ENCODE measurements at places on chromosomes 1 and 21. TPM values are rescaled to one million over a fixed set of nuclear protein-coding genes. Genes with fewer than 3 reads are reported as not detected.

DNA sequence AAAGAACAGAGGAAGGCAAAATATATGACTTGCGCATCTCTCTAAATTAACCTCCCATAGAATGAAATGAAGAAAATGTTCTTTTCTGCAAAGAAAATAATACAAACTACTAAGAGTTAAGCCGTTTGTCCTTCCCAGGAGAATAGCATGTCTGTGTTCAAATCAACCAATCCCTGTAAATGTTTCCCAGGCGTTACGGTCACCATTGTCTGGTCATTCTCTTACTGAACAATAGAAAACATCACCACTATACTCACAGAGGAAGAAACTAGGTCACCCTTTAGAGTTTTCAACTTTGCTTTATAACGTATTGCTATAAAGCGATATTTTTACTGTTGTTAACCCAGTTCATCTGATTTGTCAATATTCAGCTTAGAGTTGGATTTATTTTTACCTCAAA is 34.1 kb downstream of the COL11A1 start:
- no peak overlapping the region for H3K4me3 ChIP-seq
- H3K27ac ChIP-seq, result no peak overlapping the region
- H3K27me3 ChIP-seq, result no peaks in the 10 kb centered on the region
- no peaks in the 10 kb centered on the region for H3K4me1 ChIP-seq

- peaks cover 40% of the 10 kb centered on the region for H3K4me1 ChIP-seq
- DNase-seq, result no peak
- H3K4me3 ChIP-seq, result no peak overlapping the region
Observed at GRCh38 chr1:22048351-22049192, 3.9 kb upstream of the CDC42 start.

GRCh38 chr1:168506204-168506819 is 37.5 kb downstream of the XCL2 start:
- peaks cover 5% of the 10 kb centered on the region for H3K4me1 ChIP-seq
- H3K27me3 ChIP-seq, result no peaks in the 10 kb centered on the region
- no peak overlapping the region for H3K4me3 ChIP-seq

GRCh38 chr1:8330271-8331125 is 12.6 kb downstream of the SLC45A1 start:
- H3K36me3 ChIP-seq, result no peaks in the 10 kb centered on the region
- H3K4me3 ChIP-seq, result no peak overlapping the region
- no peaks in the 10 kb centered on the region for H3K27me3 ChIP-seq
- H3K27ac ChIP-seq, result no peak overlapping the region

- no peaks in the 10 kb centered on the region for H3K27me3 ChIP-seq
- H3K27ac ChIP-seq, result no peak overlapping the region
- H3K4me3 ChIP-seq, result no peak overlapping the region
- H3K36me3 ChIP-seq, result no peaks in the 10 kb centered on the region
Observed at GRCh38 chr1:221878134-221878533, 136.2 kb upstream of the DUSP10 start.

- H3K27me3 ChIP-seq, result no peaks in the 10 kb centered on the region
- H3K27ac ChIP-seq, result no peak overlapping the region
- DNase-seq, result no peak
- H3K4me1 ChIP-seq, result peaks cover 25% of the 10 kb centered on the region
- H3K36me3 ChIP-seq, result no peaks in the 10 kb centered on the region
Observed at GRCh38 chr1:235077163-235077540, 51.5 kb downstream of the TOMM20 start.

DNA sequence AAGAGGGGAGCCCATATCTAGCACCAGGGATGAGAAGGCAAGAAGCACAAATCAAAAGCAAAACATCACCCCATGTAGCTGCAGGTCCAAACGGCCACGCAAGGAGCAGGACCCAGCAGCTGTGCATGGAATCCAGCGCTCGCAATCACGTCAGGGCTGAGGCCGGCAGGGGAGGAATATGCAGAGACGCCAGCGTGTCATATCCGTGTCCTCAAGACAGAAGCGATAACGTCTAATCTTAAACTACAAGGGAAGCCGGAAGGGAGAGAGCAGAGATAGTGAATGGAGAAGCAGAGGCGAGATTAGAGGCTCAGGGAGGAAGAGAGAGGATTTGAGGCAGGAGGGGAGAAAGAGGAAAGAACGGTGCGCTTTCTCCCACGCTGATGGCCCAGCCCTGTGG is 39.1 kb downstream of the FBXO2 start:
- no peaks in the 10 kb centered on the region for H3K27me3 ChIP-seq
- DNase-seq, result no peak
- no peaks in the 10 kb centered on the region for H3K4me1 ChIP-seq
- H3K27ac ChIP-seq, result no peak overlapping the region

- no peak for DNase-seq
- no peaks in the 10 kb centered on the region for H3K27me3 ChIP-seq
- no peaks in the 10 kb centered on the region for H3K4me1 ChIP-seq
- no peaks in the 10 kb centered on the region for H3K36me3 ChIP-seq
- H3K4me3 ChIP-seq, result no peak overlapping the region
Observed at GRCh38 chr1:176733661-176734060, 270.7 kb downstream of the PAPPA2 start.

GRCh38 chr1:160085686-160086455 is 4.5 kb downstream of the KCNJ9 start:
- H3K36me3 ChIP-seq, result peaks cover 5% of the 10 kb centered on the region
- H3K4me3 ChIP-seq, result no peak overlapping the region
- peak; percentile 67 for DNase-seq
- H3K27me3 ChIP-seq, result peaks cover 18% of the 10 kb centered on the region
- peaks cover 3% of the 10 kb centered on the region for H3K4me1 ChIP-seq
- no peak overlapping the region for H3K27ac ChIP-seq

GRCh38 chr1:45953934-45954847 is 150.8 kb downstream of the MAST2 start:
- H3K27me3 ChIP-seq, result no peaks in the 10 kb centered on the region
- H3K27ac ChIP-seq, result no peak overlapping the region
- H3K36me3 ChIP-seq, result no peaks in the 10 kb centered on the region
- no peak for DNase-seq
- no peak overlapping the region for H3K4me3 ChIP-seq

Gene NES
- polyA plus RNA-seq, result not detected

Gene RNPC3
- 13.2 TPM for polyA plus RNA-seq

Gene CHI3L1
- not detected for polyA plus RNA-seq

Gene S100A1
- polyA plus RNA-seq, result not detected

Gene PDXK
- 37.5 TPM for polyA plus RNA-seq

Gene BLACAT1
- not detected for polyA plus RNA-seq

Gene GJC2
- not detected for polyA plus RNA-seq

Data from CD4-positive, alpha-beta memory T cell (primary cell).